ENCODE measurements at places on chromosomes 7 and 10.

DNA sequence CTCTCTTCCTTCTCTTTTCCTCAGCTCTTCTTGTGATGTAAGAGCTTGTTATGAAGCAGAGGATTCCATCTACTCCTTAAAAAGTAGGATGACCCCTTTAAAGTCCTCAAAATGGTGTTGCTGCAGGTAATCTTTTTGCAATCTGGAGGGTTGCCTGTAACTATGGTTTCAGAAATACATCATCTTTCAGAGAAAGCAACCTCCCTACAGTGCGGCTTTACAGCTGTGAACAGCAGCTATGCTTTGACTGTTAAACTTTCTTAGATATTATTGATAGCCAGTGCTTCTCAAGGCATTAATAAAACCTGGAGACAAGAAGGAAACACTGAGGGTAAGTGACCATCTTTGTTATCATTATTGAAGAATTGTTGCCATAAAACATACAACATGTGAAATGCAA is 86.6 kb upstream of the MDFIC start:
- DNase-seq: no peak

GRCh38 chr7:130398526-130399090 is 18.3 kb downstream of the CPA1 start:
- no peak for DNase-seq

- no peak for DNase-seq
Observed at GRCh38 chr10:79274279-79275104, 72.8 kb upstream of the PPIF start.

DNA sequence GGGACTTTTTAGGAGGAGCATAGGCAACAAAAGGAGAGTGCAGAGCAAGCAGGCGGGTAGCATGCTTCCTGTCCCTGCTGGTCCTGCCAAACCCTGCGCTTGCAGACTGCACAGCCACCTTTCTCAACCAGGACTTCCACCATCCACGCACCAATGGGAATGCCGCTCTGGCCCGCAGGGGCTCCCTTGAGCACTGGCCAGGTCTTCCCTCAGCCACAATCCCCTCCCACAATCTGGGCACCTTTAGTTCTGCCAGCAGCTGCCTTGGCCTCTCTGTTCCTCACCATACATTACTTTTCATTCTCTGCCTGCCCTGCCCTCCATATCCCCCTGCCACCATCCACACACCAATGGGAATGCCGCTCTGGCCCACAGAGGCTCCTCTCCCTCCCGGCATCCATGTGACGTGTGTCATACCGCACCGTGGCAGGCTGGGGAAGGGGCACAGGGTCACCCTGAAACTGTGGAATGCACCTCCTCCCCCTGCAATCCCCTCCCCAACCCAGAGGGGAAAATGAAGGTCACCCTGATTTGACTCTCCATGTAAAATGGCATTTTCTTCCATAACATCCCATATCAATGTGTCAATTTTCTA is 97.3 kb upstream of the MACROH2A2 start:
- DNase-seq: no peak

- no peak for DNase-seq
Observed at GRCh38 chr7:1946025-1946772, 276.1 kb downstream of the ELFN1 start.

DNA sequence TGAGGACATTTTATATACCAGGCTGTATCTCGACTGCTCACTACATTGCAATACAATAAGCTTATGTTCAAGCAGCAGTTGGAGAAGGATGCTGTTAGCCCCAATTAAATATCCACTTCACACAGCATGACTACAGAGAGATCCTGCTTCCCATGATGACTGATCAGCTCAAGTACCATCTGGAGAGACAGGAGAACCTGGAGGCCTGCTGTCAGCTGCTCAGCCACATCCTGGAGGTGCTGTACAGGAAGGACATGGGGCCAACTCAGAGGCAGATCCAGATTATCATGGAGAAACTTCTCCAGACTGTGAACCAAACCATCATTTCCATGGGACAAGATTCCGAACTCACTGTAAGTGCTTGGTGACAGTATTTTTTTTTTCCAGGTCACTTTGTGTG is 22.5 kb downstream of the RNF133 start:
- DNase-seq: no peak

DNA sequence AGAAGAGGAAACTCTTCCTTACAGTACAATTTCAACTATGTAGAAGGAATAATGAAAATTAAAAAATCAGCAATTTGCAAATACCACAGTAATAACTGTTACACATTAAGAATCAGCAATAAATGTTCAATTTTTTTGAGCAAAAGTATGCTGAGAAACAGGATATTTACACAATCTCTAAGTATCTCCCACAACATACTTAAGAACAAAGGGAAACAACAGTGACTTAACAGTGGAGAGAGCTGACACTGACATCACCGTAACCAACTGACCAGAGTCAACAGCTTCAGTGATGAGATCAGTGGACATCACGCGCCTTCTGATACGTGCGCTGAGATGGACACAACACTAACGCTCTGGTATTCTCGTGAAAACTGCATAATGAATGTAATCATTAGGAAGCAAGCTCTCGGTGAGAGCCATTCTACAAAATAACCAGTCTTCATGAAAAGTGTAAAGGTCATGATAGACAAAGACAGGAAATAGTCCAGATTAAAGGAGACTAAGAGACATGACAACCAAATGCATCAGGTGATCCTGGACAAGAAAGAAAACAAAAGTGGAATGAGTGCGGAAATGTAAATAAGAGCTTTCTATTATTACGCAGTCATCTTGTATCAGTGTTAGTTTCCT is 82.6 kb downstream of the PIP4K2A start:
- no peak for DNase-seq

- DNase-seq: no peak
Observed at GRCh38 chr10:79022565-79023230, 46.1 kb upstream of the ZMIZ1 start.

DNA sequence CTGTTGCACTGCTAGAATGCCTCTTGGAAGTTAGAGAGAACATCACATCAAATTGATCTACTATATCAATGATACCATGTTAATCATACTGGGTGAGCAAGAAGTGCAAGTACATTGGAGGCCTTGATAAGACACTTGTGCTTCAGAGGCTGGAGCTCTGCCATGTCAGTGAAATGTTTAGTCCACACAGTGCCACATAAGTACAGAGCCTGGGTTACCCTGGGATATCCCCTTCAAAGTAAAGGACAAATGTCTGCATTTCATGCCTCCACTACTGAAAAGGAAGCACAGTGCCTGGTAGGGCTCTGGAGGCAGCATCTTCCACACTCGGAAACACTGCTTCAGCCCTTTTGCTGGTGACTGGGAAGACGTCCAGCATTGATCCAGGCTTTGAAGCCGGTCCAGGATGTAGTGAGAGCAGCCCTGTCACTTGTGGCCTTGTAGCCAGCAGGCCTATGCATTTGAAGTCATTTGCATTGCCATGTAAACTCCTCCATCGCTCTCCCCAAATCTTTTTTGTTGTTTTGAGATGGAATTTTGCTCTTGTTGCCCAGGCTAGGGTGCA is 15.7 kb upstream of the STN1 start:
- no peak for DNase-seq

GRCh38 chr7:100257017-100257416 is 37.3 kb downstream of the PVRIG start:
- no peak for DNase-seq

DNA sequence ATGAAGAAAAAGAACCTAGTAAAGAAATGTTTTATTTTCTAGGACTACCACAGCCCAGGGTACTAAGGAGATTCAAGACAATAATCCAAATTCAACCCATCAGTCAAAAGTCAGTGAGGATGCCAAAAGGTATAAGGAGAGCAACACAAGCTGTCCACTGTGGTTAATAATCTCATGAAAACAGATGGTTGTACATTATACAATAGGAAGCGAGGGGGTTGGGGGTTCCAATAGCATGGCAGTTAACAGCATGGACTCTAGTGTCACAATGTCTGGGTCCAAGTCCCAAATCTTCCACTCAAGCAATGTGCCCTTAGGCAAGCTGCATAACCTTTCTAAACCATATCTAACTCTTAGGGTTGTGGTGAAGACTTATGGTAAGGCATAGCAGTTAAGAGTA is 35.1 kb downstream of the BRAF start:
- no peak for DNase-seq

GRCh38 chr10:50623663-50624412 is at the start of gene SGMS1:
Gene SGMS1, minus strand, starts transcription at chr10:50623956. Its CDS starts 279,842 bp downstream, at chr10:50344114.
- peak; percentile 79 for DNase-seq

- DNase-seq: no peak
Observed at GRCh38 chr10:2026936-2027335, 289.6 kb upstream of the ADARB2 start.

- DNase-seq: no peak
Observed at GRCh38 chr7:158944195-158944594, 87.8 kb downstream of the DYNC2I1 start.

DNA sequence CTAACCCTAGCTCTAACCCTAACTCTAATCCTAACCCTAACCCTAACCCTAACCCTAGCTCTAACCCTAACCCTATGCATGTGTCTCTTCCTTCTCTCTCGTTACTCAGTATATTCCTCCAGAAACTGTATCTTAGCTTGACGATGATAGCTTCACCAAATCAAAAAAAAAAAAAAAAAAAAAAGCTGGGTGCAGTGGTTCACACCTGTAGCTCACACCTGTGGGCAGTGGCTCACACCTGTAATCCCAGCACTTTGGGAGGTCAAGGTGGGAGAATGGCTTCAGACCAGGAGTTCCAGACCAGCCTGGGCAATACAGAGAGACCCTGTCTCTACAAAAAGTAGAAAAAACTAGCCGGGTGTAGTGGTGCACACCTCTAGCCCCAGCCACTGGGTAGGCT is 414.0 kb downstream of the GATA3 start:
- DNase-seq: no peak

GRCh38 chr7:6172910-6173295 is 99.5 kb downstream of the CYTH3 start:
- no peak for DNase-seq

- DNase-seq: no peak
Observed at GRCh38 chr7:115734641-115735040, 295.9 kb downstream of the TFEC start.

DNA sequence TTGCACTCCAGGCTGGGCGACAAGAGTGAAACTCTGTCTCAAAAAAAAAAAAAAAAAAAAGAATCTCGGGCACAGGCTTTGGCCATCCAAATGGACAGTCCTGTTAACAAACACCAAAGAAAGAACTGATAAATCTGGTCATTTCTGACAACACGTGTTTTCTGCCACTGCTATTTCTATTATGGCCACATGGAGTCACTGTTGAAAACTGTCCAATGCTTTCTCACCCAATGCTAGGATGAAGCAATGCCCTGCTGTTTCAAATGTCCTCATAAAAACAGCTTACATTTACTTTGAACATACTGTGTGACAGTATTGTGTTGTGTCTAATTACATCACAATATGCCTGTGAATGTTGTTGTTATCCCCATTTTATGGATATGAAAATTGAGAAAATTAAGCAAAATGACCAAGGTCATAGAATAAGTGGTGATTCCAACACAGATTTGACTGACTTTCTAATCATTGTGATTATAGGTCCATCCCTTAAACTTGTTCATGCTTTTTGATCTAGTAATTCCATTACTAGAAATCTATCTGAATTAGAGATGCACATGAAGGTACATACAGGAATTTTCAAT is 19.9 kb upstream of the MAP3K8 start:
- no peak for DNase-seq

- no peak for DNase-seq
Observed at GRCh38 chr7:36015733-36016132, 137.3 kb upstream of the EEPD1 start.

GRCh38 chr7:106216923-106217542 is 67.8 kb downstream of the NAMPT start:
- no peak for DNase-seq

DNA sequence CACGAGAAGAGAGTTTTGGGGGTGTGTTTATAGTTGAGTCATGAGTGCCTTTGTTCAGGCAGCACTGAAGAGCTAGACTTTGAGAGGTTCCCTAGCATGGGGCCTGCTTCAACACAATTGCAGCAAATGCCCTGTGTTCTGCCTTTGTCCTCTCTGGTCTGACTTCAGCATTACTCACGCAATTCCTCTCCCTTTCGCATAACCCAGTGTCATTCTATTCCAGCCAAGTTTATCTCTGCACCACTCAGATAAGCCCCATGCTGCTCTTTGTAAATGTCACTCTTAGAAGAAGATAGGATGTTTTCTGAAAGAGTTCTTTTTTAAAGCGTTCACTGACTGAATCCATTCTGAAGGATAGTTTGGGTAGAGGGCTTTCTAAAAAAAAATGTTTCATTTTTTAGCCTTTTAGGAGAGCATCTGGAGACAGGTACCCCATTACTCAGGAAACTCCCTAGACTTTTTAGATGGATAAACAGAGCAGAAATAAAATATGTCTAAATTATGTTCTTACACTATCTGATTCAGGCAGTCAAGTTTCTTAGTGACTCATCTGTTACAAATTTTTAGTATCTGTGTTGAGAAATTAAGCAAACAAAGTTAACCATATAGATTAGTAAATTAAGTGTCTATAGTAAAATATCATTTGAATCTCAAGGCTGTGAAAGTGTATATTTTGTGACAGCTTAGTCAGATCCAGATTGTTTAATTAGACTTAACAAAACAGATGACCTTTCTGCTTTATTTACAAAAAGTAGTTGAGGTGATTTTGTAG is 318.5 kb downstream of the GPR158 start:
- no peak for DNase-seq

DNA sequence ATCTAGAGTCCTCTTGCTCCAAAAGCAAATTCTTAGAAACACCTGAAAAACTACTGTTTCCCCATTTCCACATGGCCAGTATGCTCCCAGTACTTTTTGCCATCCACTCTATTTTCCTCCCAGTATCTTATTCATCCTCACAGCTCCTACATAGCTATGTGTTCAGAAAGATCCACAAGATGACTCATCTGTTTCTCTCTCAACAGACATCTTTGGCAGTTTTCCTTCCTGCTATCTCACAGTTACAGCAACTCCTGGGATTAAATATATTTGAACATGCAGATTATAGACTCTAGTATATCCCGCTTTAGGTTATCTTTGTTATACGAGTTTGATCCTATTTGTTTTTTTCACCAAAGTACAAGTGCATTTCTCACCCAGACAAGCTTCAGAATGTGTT is 675.6 kb upstream of the POT1 start:
- no peak for DNase-seq

- peak; percentile 33 for DNase-seq
Observed at GRCh38 chr10:102504179-102504975, 605 bp downstream of the SUFU start.

GRCh38 chr7:118259115-118259514 is 34.6 kb downstream of the ANKRD7 start:
- DNase-seq: no peak

DNA sequence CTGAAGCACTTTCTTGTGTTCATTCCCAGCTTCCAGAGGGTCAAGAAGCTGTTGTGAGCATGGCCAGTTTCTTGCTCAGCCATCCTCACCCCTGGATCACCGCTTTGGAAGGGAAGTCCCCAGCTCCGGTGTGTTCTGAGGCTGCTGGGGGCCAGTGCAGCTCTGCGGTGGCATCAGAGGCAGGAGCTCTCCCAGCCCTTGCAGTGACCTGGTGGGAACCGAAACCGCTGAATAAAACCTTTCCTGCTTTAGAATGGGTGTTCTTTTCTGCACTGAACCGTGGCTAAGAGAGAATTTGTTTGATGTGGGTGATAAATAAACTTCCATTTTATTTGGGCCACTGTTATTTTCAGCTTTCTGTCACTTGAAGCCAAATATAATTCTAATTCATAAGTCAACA is 450.9 kb upstream of the VSTM2A start:
- no peak for DNase-seq
